Keratinocyte (primary cell): ENCODE measurements at places on chromosomes 1 and 21. TPM values are rescaled to one million over a fixed set of nuclear protein-coding genes. Genes with fewer than 3 reads are reported as not detected.

- no peak for DNase-seq
These were observed 16.1 kb upstream of the FMOD start for GRCh38 chr1:203367057-203367456.

The SLC6A17 gene
- 0.07 to 0.25 TPM (median 0.13 TPM) in 3 replicates for polyA plus RNA-seq

- no peak for DNase-seq
These were observed 215.5 kb upstream of the CHRM3 start for GRCh38 chr1:239170828-239171227.

GRCh38 chr1:61941794-61942193, 199.5 kb downstream of the PATJ start:
- DNase-seq: no peak

DNA sequence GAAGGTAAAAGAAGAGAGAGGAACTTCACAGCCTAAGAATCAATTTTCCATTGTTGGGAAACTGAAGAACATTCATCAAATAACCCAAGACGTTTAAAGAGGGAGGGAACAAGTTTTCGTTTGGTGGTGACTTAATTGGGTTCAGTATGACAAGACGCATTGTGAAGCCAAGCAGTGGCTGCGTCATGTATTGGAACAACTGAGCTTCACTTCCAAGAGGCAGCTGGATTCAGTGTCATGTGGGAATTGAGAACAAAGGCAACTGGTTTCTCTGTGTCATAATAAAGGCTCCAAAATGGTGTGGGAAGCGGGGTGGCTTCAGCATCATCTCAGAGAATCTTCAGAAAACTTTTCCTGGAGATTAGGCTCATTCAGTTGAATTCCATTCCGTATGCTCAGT, 29.8 kb upstream of the RC3H1 start:
- no peak for DNase-seq

GRCh38 chr1:55304229-55304740, 89.1 kb upstream of the USP24 start:
- DNase-seq: no peak

DNA sequence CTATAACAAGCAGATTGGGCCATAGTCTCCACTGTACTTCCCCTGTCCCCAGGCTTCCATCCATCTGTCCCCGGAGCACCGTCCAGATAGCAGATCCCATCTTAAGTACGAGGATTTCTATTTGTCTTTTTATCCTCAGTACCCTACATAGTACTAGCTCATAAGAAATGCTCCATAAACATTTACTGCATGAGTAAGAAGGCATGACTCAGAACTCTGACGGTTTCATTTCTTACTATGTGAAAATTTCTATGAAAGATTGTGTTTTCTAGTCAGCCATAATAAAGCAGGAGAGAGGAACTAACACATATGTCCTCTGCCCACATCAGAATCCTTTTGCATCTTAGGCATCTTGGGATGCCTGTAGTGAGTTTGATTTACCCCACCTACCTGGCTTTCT, 49.5 kb downstream of the CHD1L start:
- no peak for DNase-seq

- DNase-seq: no peak
These were observed 22.8 kb upstream of the ELOA start for GRCh38 chr1:23720256-23720995.

- DNase-seq: no peak
These were observed 151.3 kb upstream of the COL6A1 start for GRCh38 chr21:45830221-45830640.

GRCh38 chr1:227764019-227764391, 28.8 kb downstream of the SNAP47 start:
- DNase-seq: peak; percentile 81

GRCh38 chr1:115654663-115655305, 13.0 kb downstream of the VANGL1 start:
- no peak for DNase-seq
